ENCODE measurements at places on chromosomes 6 and 20.

DNA sequence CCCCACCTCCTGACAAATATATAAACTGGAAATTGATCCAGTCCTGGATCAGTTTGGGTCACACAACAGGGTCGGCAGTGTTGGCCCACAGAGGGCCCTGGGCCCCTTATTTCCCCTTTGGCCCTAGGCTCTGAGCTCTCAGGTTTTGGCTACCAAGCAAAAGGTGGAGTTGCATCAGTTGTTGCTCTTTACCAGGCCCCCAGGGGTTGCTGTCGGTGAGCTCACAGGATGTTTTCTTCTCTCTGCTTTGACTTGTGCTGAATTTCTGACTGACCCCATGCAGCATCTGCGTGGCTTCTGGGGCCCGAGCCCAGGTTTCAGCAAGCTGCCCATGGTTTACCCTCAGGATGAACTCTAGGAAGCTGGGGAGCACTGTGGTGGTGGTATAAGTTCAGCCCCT lies 44.6 kb downstream of the PPARD start:
- no peak for DNase-seq

- no peak for DNase-seq
These were observed 529.2 kb upstream of the JARID2 start for GRCh38 chr6:14716499-14717146.

DNA sequence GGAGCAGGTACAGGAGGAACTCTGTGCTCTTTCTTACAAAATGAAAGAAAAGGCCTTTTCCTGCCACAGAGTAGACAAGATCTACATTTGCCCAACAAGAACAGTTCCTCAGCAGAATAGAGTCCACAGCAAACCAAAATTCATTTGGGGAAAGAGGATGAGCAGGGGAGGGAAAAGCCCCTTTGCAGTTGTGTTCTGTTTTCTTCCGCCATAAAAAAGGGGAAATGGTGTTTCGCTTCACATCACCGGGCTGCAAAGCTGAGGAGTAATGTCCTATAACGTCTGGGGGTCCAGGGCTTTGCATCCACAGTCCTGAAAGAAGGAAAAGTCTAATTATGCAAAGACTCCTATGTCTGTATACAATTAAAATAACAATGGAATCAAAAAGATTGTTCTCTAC lies at the start of gene GPR31:
TSS of gene GPR31 (minus strand) at position 118 of the 400 bp plus-strand sequence. CDS start 149 bp downstream, outside the sequence.
- DNase-seq = no peak

DNA sequence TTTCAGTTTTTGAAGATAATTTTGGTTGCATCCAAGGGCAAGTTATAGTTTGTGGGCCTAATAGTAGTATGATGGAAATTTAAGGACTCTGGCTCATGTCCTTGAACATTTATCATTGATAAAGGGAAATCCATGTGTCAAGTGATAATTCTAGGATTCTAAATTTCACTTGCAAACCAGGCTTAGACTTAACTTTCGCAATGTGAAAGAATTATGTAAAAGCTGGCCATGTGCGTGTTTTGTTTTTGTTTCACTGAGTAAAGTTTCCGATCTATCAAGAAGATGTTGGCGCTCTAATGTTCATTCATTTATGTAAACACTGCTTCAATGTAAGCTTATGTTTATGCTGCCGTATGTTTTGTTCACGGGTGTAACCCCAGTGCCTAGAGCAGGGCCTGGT lies 302.0 kb downstream of the SOX4 start:
- no peak for DNase-seq

- no peak for DNase-seq
These were observed 422.9 kb upstream of the PLCB4 start for GRCh38 chr20:8646033-8646441.

DNA sequence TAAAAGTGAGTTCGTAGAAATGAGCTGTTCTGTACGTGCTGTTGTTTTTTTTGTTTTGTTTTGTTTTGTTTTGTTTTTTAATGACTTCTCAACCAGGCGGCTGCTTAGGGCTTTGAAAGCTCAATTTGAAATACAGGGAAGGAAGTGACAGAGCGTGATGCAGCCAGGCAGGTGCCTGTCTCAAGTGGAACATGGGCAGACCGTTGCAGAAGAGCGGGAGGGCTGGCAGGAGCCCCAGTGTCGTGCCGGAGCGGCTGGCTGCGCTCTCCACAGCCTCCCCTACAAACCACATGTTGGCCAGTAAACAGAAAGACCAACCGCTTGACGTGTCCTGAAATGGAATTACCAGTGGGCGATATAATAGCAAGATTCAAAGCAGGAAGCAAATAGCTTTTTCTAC lies 164.9 kb upstream of the RREB1 start:
- DNase-seq = no peak

- no peak for DNase-seq
These were observed 111.7 kb upstream of the NEDD9 start for GRCh38 chr6:11343963-11344723.

DNA sequence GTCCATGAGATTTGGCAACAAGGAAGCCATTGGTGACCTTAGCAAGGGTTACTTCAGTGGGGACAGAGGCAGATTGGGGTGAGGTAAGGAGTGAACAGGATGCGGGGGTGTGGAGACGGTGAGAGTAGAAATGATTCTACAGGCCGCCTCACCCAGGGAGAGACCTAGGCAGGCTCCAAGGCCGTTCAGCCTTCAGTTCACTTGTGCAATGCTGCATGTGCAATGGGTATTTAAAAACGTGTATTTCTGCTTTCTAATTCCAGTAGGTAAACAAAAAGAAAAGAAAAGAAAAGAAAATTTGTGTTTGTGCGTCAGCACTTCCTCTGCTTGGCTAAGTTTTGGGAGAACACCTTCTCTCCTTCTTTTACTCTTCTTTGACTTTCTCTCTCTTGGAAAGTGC lies 56.8 kb downstream of the BANF2 start:
- DNase-seq = no peak

- DNase-seq = no peak
These were observed 14.1 kb downstream of the CPNE1 start for GRCh38 chr20:35650632-35651031.

DNA sequence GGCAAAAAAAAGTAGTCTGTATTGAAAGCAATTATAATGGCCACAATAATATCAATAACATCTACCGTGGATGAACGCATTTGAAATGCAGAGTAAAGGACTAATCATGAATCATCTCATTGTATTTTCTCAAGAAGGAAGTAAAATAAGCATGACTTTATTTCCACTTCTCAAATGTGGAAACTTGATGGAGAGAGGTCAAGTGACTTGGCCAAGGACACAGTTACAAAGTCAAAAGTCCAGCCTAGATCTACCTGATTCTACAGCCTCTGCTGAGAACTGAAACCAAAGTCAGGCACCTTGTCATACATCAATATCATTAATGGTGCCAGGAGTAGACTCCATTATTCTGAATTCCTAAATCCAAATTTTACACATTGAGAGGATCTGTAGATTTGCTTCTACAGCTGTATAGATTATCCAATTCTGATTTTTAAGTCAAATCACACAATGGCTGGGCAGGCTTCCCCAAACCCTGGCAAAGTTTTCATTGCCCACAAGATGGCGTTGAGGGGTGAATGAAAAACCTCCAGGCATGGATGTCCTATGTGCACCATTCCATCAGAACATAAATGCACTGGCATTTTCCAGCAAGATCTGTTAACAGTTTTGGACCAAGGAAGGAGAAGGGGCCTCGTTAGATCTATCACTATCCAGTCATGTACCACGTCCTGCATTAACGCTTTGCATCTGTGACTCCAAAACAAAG lies 423.1 kb downstream of the MAFB start:
- DNase-seq = peak; percentile 40

DNA sequence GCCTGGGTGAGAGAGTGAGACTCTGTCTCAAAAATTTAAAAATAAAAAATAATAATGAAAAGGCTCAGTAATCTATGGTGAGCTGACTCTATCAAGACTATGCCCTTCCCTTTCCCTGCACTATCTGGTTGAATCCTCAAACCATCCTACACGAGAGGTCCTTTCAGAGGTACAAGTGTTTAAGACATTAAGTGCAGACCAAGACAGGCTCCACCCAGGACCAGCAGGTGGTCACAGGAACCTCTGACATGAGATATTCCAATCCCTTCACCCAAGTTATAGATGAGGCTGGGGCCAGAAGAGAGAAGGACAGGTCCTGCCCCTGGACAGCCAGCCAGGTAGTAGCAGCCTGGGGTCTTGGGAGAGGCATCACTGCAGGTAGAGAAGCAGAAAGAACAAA lies 182.6 kb downstream of the NFATC2 start:
- DNase-seq = no peak

GRCh38 chr20:20743511-20744169 lies 31.2 kb upstream of the RALGAPA2 start:
- peak; percentile 60 for DNase-seq

- no peak for DNase-seq
These were observed 26.5 kb downstream of the PDE10A start for GRCh38 chr6:165636402-165637048.

GRCh38 chr6:57029213-57029612 lies 17.3 kb upstream of the KIAA1586 start:
- DNase-seq = no peak

DNA sequence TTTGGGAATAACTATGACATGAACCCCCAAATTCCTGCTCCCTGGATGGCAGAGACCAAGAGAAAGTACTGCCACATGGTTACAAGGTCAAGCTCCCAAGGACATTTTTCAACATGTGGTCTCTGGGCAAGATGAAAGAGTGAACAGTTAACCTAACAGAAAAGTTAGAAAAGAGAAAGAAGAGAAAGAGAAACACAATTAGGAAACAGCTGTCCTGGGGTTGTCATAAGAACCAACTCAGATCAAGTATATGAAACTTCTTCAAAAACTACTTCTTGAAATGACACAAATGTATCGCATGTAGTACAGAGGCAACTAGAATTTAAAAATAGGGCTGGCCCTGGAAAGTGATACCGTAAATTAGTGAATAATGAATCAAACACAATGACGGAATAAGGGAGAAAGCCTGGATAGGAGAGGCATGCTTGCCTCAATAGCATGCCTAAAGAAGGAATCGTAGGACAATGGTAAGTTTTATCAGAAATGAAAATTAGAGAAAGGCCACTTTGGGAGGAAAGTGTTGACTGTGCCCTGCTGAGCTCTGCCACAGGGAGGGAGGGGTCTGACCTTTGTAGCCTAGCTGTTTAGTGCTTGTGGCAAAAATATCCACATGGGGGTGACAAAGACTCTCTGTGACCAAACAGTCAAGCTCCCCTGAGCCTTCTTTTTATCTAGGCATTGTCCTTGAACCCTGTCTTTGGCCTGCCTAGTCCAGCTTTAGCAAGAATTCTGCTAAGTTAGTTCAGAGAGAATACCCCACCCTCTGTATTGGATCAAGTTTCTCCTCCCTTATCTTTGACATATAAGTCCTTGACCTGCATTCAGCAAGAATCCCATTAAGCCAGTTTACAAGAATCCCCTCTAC lies 4.3 kb upstream of the DCBLD1 start:
- DNase-seq = peak; percentile 31

DNA sequence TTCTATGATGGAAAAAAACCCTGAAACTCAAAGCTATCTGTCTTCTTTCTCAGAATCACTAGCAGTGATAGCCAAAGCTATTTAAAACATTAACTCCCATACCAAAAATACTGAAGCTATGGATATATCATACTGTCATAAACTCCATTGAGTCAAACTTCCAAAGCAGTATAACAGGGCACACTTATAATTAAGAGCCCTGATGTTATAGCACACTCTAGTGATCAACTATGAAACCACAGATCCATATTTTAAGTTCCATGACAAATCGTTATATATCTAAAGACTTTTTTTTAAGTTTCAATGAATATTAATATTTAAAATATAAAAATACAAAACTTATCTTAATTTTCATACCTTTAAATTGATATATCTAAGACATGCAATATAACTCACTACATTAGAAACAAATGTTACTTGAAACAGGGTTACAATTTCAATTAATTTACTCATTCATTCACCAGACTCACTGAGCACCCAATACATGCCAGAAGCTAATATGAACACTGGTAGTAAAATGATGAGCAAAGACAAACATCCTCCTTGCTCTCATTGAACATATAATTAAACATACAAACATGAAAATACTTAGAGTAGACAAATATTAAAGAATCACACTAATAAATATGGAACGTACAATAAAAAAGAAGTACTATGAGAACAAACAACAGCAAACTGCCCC lies 69.3 kb downstream of the IBTK start:
- DNase-seq = no peak

- DNase-seq = no peak
These were observed 47.8 kb downstream of the SLC35D3 start for GRCh38 chr6:136969930-136970329.

DNA sequence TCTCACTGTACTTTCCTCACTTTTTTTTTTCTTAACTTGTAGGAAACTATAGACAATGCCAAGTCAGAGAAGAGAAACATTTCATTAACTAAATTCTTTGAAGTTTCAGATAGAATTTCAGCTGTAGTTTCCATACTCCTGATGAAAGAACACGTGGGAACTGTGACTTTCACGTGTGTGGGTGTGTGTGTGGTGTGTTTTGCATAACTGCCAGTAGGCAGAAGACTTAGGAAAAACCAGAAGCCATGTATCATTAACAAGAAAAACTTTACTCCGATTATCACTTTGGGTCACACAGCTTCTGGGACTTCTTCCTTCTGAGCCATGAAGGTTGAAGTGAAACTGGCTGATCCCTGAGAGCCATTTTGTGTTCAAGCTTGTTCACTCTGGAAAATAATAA lies 483.3 kb downstream of the TFAP2B start:
- DNase-seq = no peak

DNA sequence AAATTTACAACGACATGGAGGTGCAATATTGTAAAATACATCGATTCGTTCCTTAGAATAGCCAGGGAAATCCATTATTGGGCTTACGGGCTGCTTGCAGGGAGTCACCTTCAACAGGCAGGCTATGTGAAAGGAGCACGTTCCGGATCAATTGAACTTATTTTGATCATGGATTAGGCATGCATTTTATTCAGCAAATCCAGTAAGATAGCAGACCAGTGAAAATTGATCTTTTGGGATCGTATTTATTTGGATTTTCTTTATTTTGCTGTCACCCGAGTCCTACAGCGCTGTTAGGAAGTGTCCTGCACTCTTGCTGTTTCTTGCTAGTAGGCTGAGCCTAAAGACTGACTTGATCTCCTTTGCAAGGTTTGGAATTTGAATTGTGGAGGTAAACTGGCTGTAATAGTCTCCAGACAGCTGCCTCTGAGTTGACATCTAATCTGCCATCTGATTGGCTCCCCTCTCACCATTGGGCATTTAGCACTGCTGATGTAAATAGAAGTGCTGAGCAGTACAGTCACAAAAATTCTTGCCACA lies 3.0 kb downstream of the ARID1B start:
- DNase-seq = no peak

DNA sequence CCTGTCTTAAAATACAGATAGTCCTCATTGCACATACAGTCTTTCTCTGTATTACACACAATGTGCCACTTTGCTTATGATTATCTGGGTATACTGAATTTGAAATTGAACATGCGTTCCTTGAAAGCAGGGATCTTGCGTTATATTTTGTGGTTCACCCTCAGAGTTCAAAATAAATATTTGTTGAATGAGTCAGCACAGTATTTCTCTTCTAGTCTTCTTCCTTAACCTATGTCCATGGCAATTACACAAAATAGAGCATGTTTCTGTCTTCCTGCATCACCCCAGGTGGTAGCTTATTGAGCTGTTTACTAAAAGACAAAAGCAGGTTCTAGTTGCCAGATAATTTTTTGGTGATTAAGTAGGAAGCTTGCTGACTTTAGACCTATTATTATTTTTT lies 272.9 kb upstream of the FERMT1 start:
- no peak for DNase-seq
